ENCODE measurements at places on chromosomes 3 and 15. TPM values are rescaled to one million over a fixed set of nuclear protein-coding genes. Genes with fewer than 3 reads are reported as not detected.

DNA sequence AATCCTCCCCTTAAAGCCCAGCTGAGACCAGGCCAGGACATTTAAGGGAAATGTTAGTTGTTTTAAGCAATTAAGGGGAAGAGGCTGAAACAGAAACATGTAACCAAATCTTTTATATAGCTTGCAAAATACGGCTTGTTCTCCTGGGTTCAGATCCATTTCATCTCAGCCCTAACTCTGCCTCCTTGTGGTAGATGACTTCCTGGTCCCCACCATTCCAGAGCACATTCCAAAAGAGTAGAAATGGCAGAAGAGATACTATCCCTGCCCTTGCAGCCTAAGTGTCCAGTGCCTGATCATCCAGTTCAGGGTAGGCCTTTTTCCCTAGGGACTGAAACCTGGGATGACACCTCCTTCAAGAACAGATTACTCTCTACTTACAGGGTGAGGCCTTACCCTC is 266.2 kb upstream of the VEPH1 start:
- no peak for DNase-seq

- DNase-seq, result no peak
Measured at GRCh38 chr3:116667324-116667723, 42.3 kb upstream of the TUSC7 start.

The AHSG gene
- polyA plus RNA-seq, result 0.38 TPM

The AMOTL2 gene
- 81.9 TPM for polyA plus RNA-seq

- no peak for DNase-seq
Measured at GRCh38 chr3:18645619-18646018, 220.5 kb upstream of the SATB1 start.

The COX17 gene
- 53.2 TPM for polyA plus RNA-seq

The RETNLB gene
- not detected for polyA plus RNA-seq

The FAM174B gene
- polyA plus RNA-seq, result 37.9 TPM

The GHSR gene
- not detected for polyA plus RNA-seq

The CTXN2 gene
- 0.05 TPM for polyA plus RNA-seq

DNA sequence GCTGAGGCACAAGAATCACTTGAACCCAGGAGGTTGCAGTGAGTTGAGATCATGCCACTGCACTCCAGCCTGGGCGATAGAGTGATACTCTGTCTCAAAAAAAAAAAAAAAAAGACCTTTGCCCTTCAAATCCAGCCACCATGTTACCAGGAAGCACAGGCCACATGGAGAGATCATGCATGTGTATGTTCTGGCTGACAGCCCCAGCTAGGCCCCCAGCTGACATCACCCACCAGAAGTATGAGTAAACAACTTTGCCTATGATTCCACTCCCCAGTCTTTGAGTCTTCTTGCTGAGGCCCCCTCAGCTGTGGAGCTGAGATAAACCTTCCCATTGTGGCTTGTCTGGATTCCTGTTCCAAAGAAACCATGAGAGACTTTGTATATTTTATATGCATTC is 3.3 kb upstream of the ARIH2 start:
- DNase-seq, result no peak

The CPNE4 gene
- 0.27 TPM for polyA plus RNA-seq

DNA sequence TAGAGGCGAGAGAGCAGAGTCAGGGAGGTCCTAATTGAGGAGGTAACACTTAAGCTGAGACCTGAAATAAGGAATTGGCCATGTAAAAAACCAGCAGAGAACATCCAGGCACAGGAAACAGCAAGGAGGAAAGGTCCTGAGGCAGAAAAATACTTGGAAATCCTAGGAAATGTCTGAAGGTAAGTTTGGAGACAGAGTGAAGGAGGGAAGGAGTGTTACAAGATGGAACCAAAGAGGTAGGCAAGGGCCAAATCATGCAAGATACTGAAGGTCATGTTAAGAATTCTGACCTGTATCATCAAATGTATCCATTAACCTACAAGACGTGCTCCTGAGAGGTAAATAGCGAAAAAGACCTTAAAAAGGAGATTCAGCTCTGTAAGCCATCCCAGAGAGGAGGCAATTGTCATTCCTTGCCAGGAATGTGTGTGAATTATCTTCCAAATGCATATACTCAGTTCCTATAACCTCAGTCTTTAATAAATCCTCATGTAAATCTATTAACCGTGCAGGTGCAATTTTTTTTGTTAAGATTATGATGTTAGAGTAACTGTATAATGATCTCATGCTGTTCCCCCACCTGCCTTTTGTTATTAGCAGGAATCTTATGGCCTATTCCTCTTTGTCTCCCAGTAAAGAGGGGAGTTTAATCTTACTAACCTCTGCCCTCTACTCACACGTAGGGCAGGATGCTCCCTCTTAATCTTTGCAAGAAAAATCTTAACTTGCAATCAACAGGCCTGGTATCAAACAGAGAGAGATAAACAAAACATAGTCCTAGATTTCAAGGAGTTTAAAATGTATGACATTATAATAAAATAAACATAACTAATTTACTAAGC is 166.9 kb downstream of the ULK4 start:
- no peak for DNase-seq

DNA sequence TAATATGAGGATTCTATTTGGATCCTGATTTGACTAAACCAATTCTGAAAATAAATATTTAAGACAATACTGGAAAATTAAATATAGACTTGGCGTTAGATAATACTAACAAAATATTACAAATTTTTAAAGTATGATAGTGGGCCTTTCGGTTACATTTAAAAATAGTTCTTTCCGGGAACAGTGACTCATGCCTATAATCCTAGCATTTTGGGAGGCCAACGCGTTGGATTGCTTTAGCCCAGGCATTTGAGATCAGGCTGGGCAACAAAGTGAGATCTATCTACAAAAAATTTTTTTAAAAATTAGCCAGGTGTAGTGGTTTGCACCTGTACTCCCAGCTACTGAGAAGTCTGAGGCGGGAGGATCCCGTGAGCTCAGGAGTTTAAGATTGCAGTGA is 30.3 kb upstream of the GADL1 start:
- DNase-seq, result no peak

DNA sequence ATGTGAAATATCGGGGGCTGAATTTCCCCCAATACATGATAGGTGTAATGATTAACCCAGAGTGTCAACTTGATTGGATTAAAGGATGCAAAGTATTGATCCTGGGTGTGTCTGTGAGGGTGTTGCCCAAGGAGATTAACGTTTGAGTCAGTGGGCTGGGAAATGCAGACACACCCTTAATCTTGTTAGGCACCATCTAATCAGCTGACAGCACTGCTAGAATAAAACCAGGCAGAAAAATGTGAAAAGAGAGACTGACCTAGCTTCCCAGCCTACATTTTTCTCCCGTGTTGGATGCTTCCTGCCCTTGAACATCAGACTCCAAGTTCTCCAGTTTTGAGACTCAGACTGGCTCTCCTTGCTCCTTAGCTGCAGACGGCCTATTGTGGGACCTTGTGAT is 247.8 kb downstream of the OTOL1 start:
- no peak for DNase-seq

GRCh38 chr3:191066669-191067068 is 132.4 kb upstream of the OSTN start:
- DNase-seq, result no peak

GRCh38 chr15:27401471-27401870 is 430.5 kb downstream of the GABRG3 start:
- no peak for DNase-seq

- no peak for DNase-seq
Measured at GRCh38 chr3:9786825-9787669, 5.2 kb downstream of the TADA3 start.
